ENCODE measurements at places on chromosomes 6 and 20.

GRCh38 chr6:83169511-83169910 lies 23.6 kb downstream of the PGM3 start:
- no peak for DNase-seq

GRCh38 chr20:23140991-23141390 lies 54.9 kb upstream of the CD93 start:
- peak; percentile 78 for DNase-seq

GRCh38 chr20:44401770-44402390 lies 46.4 kb downstream of the HNF4A start:
- DNase-seq = no peak

DNA sequence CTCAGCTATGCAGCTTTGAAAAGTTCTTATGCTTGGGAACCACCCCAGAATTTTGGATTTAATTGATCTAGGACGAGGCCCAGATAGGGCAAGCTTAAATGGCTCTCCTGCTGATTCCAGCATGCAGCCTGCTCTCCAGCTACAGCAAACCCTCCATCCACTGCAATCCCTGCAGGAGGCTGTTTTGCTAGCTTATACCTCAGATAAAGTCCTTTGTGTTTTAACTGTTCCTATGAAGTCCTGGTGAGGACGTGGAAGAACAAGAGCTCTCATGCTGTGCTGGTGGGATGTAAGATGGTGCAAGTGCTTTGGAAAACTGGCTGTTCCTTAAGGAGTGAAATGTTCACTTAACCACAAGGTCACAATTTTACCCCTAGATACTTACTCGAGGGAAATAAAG lies 25.5 kb upstream of the NXT1 start:
- no peak for DNase-seq

DNA sequence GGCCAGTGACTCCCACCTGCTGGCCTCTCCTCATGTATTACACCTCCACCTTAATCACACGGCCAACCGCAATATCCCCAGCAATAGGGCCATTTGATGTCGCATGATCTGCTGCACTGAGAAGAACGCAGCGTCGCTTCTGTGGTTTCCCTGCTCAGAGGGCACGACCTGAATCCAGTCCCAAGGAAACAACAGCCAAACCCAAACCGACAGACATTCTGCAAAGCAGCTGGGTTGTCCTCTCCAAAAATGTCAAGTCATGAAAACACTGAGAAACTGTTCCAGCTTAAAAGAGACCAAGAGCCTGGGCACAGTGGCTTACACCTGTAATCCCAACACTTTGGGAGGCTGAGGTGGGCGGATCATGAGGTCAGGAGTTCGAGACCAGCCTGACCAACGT lies 7.5 kb upstream of the BPI start:
- no peak for DNase-seq

- no peak for DNase-seq
Observed at GRCh38 chr6:169156108-169156792, 97.4 kb downstream of the THBS2 start.

Data from suppressor macrophage treated with lipopolysaccharide for 1 hour (primary cell).